ENCODE measurements at places on chromosomes 11 and 22.

- DNase-seq: no peak
Measured at GRCh38 chr11:43751726-43752125, 71.2 kb downstream of the HSD17B12 start.

DNA sequence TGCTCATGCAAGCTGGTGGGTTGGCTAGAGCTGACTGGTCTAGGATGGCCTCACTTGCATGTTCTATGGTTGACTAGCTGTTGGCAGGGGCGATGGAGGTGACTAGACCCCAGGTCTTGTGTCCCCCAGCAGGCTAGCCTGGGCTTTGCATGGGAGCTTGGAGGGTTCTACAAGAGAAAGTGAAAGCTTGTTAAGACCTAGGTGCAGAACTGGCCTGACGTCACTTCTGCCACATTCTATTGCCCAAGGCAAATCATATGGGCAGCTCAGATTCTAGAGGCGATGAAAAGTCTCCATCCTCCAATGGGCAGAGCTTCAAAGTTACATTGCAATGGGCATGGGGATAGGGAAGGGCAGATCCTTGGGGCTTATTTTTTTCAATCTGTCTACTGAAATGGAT lies 170.9 kb downstream of the MIAT start:
- DNase-seq: no peak

DNA sequence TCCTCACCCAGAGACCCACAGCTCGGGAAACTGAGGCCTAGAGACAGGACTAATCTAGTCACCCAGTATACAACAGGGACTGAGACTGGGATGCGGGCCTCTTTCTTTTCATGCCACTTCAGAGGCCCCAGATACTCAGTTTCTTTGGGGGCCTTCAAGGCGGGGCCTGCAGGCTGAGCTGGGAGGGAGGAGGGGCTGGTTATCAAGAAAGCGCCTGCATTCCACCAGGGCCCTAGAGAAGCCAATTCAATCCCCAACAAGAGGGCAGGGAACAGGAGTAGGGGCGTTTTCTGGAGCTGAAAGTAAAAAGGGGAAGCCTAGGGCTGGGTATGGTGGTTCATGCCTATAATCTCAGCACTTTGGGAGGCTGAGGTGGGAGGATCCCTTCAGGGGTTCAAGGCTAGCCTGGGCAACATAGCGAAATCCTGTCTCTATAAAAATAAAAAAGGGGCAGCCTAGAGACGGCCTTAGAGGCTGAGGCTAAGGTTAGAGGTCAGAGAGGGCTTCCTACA lies 1.6 kb downstream of the ATG2A start:
- DNase-seq: no peak

DNA sequence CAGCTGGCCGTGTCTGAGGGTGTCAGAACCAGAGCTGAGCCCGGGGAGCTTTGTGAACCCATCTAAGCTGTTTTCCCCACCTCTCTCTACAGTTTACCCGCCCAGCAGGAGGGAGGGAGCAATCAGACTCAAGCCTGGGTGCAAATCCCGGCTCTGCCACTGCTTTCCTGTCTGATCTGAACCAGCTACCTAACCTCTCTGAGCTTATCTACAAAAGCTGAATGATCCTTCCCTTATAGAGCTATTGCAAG lies 252 bp downstream of the APOL2 start:
- DNase-seq: no peak

GRCh38 chr22:18152519-18152918 lies 2.5 kb downstream of the USP18 start:
- DNase-seq: no peak

- DNase-seq: no peak
Measured at GRCh38 chr22:41530890-41531714, 13.2 kb downstream of the POLR3H start.

DNA sequence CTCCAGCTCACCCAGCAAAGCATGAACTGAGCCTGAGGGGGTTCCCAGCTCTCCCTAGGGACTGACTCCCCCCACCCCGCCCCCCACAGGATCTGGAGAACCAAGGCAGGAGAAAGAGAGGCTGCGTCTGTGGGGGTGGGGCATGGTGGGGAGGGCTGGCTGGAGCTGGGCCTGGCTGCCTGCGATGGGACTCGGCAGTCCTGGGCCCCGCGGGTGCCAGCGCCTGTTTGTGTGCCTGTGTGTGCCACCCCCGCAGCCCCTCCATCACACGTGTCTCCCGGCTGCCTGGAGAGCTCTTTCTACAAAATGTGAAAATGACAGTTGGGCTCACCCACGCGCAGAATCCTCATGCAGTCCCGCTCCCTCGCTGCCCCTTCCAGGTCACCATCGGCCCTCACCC lies 46.8 kb downstream of the CACNA1I start:
- DNase-seq: no peak

GRCh38 chr22:48758881-48759875 lies 1068.5 kb downstream of the BRD1 start:
- DNase-seq: no peak

DNA sequence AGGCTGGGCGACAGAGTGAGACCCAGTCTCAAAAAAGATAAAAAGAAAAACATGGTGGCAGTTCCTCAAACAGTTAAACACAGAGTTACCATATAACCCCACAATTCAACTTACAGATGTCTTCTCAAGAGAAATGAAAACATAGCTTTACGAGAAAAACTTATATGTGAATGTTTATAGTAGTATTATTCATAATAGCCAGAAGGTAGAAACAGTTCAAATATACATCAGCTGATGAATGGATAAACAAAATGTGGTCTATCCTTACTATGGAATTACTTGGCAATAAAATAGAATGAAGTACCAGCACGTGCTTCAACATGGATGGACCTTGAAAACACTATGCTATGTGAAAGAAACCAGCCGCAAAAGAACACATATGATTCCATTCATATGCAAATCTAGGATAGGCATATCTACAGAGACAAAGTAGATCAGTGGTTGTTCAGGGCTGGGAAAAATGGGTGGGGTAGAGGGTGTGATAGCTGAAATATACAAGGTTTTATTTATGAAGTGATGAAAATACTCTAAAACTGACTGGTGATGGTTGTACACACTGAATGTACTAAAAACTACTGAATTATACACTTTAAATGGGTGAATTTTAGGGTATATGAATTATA lies 12.4 kb downstream of the NF2 start:
- no peak for DNase-seq

GRCh38 chr22:38964989-38965388 lies 7.6 kb downstream of the APOBEC3A start:
- DNase-seq: no peak

DNA sequence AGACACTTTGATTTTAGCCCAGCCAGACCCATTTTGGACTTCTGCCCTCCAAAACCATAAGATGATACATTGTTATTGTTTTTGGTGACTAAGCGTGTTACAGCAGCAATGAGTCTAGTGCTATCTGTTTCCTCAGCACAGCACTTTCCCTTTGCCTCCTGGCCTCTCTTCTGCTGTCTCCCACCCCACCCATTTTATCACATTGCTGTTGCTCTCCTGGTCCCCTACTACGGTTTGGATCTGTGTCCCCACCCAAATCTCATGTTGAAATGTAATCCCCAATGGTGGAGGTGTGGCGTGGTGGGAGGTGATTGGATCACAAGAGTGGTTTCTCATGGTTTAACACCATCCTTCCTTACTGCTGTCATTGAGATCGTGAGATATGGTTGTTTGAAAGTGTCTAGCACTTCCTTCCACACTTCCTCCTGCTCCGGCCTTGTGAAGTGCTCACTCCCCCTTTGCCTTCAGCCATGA lies 59.8 kb upstream of the CD82 start:
- peak; percentile 40 for DNase-seq

- DNase-seq: no peak
Measured at GRCh38 chr11:126662035-126662790, 306.7 kb downstream of the ST3GAL4 start.

- DNase-seq: no peak
Measured at GRCh38 chr11:105774899-105775298, 165.0 kb downstream of the GRIA4 start.

- DNase-seq: no peak
Measured at GRCh38 chr11:10451426-10452116, 3.5 kb upstream of the AMPD3 start.

GRCh38 chr11:617199-617911 lies 1.6 kb upstream of the IRF7 start:
- no peak for DNase-seq

- DNase-seq: no peak
Measured at GRCh38 chr11:86138958-86139357, 70.1 kb upstream of the PICALM start.

GRCh38 chr11:96197801-96198701 lies 144.9 kb downstream of the MAML2 start:
- no peak for DNase-seq

GRCh38 chr11:28822576-28822975 lies 714.4 kb downstream of the METTL15 start:
- no peak for DNase-seq

DNA sequence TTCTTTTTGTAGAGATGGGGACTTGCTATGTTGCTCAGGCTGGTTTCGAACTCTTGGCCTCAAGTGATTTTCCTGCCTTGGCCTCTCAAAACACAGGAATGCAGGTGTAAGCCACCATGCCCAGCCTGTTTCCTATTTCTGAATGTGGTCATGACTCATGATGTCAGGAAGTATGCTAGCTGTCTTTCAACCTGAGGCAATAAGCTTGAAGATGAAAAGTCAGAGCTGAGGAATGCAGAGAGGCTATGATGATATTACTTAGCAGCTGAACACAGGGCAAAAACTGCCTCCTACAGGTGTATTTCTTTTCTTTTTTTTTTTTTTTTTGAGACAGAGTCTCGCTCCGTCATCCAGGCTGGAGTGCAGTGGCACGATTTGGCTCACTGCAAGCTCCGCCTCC lies 9.0 kb upstream of the NUCB2 start:
- DNase-seq: peak; percentile 28

GRCh38 chr22:45318558-45319323 lies 9.0 kb downstream of the FAM118A start:
- peak; percentile 29 for DNase-seq

- DNase-seq: no peak
Measured at GRCh38 chr11:18013790-18014507, 1.1 kb upstream of the SERGEF start.

GRCh38 chr11:10349806-10350205 lies 44.9 kb downstream of the ADM start:
- no peak for DNase-seq

DNA sequence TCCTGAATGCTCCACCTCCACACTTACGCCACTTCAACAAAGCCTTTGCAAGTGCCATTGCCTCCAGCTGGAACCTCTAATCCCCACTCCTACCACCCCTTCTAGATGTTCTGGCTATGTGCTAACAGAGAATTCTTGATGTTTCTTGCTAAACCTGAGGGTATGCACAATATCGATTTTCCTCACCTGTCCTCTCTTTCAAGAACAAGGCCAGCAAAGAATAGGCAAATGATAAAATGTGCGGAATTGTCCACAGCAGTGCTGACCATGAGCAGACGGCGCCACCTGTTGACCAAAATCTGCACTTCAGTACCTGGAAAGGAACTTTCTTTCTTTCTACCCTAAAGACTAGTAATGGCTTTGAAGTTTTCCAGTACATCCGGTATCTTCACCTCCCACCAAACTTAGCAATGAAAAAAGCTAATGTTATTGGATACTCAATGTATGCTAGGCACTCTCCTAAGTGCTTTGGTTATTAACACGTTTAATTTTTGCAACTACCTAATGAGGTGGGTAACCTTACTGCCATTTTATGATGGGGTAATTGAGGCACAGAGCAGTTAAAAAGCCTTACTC lies 3.4 kb downstream of the TIMM10 start:
- DNase-seq: peak; percentile 56

DNA sequence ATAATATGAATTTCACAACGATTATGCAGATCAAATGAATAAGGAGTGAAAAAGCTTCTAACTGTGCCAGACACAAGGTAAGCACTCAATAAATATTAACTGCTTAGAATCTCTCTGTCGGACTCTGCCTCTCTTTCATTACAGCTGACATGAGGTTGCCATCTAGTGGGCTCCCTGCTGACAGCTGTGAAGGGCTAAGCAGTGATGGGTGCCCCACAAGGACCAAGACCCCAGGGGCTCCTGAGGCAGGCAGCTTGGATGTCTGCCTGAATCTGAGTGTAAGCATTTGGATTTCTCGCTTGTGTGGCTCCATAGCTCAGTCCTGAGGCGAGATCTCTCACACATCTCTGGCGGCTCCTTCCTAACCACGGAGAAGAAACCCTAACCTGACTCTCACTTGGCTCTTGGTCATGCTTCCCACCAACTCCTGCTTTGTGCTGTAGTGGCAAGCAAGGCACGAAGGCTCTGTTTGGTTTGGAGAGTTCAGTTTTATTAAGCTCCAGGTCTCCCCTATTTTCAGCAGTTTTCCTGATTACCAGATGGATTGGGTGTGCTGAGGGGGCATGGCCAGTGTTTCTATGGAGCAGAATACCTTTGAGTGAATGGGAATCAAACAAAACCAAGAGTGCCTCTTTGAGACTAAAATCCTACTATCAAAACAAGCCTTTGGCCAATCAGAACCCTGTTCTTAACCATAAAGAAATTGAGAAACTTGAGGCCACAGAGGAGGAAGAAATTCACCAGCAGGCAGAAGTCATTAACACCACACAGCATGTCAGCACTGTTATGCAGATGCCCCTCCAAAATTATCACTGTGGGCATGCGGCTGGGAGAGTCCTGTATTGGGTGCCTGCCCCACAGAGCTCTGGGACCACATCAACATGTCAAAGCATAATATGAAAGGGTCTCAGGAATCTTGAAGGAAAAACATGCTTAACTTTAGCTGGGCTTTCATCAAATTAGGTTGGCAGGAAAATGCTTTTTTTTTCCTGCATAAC lies 152.8 kb upstream of the NTM start:
- peak; percentile 46 for DNase-seq

- no peak for DNase-seq
Measured at GRCh38 chr11:23644443-23644842, 784.2 kb upstream of the CCDC179 start.

DNA sequence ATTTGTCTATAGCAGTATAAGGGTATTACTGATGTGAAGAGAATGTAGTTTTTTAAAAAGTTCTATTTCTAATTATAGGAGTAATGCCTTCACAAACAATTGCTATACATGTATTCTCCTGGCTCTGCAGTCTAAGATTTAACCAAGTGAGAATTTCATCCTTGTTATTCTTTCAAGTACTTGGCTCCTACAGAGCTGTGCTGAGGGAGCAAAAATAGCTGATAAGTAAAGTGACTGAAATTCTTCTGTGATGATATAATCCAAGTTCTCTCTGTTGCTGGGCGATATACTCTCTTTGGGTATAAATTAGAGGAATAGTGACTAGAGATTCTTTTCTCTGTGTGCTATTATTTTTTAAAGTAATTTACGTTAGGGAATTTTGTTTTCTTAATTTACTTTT lies 68.0 kb downstream of the PGR start:
- DNase-seq: no peak

Data from AG08396 (cell line).